ENCODE measurements at places on chromosomes 3 and 15.

GRCh38 chr3:179861292-179861691, 175.4 kb downstream of the PEX5L start:
- no peak for DNase-seq

- DNase-seq, result no peak
These were observed 7.4 kb downstream of the ZIC4 start for GRCh38 chr3:147398813-147399534.

- DNase-seq, result no peak
These were observed 210.7 kb upstream of the NSMCE3 start for GRCh38 chr15:29480278-29480677.

DNA sequence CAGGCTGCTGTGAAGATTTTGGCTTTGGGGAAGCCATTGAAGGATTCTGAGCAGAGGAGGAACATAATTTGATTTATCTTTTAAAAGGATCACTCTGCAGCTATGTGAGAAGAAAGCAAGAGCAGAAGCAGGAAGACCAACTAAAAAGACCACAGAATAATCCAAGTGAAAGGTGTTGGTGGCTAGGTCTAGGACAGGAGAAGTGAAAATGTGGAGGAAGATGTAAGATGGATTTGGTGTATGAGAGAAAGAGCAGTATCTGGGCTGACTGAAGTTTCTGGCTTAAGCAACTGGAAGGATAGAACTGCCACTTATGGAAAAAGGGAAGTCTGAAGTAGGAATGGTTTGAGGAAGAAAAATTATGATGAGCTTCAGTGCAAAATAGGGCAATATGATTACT, 62.0 kb downstream of the SFMBT1 start:
- DNase-seq, result no peak

GRCh38 chr3:187012609-187013051, 82.3 kb downstream of the ST6GAL1 start:
- no peak for DNase-seq

DNA sequence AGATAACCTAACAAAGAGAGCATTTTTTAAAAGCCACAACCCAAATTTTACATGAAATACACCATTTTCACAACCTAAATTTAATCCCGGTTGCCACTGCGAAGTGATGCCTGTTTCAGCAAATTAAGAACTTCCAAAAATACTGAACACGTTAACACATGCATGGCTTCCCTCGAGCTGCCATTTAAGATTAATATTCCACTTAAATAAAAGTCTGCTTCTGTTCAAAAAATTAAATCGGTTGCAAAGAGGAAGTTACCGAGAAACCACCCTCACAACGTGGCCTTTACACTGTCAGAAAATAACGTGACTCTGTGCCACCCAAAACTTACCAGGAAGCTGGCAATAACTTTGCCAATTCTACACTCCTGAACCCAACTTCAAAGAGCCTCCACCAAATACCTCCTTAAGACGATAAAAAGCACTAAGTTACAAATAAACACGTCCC, 1.2 kb downstream of the TBL1XR1 start:
- DNase-seq, result no peak

GRCh38 chr15:33934396-33934795, 33.9 kb upstream of the CHRM5 start:
- no peak for DNase-seq

GRCh38 chr3:76024640-76025039, 239.3 kb upstream of the ZNF717 start:
- no peak for DNase-seq

DNA sequence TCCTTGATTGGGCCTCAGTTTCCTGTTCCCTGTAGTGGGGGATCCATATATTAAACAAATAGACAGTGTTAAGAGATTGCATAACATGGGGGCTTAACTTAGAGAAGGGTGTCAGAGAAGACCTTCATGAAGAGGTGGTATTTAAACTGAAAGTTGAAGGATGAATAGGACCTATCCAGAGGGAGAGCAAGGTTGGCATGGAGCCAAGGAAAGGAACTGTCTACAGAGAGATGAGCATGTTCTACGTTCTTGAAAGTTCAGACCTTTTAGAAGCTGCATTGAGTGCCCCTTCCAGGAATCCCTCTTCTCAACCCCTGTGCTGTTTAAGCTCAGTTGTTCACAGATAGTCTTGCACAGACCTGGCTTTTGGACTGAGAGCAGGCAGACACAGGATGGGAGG, 2.4 kb downstream of the HTD2 start:
- DNase-seq, result no peak

GRCh38 chr3:52086976-52087663, 30.7 kb upstream of the DUSP7 start:
- no peak for DNase-seq

DNA sequence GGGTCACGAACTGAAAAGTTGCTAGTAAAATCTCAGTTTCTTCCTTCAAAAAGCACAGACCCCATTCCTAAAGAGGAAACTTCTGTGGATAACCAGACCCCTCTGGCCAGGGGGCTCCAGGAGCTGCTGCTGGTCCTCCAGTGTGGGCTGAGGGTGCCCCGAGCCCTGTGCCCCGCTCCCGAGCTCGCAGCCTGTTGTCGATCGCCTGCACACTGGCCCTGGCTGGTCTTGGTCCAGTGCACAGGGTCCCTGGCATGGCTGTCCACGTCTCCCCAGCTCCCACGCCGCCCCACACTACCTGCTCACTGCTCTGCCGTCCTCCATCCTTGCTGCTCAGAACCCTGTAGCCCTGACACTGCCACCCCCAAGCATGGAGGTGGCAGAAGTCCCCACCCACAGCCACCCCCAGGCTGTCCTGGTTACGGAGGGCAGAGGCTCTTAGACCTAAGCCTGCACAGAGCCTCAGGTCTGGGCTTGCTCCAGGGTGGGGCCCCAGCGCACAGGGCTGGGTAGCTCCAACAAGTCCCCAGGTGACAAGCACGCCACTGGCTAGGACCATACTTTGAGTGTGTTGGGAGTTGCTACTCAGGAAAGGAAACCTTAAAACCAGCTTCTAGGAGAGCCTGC, 87.0 kb downstream of the PLXNA1 start:
- DNase-seq, result peak; percentile 5

DNA sequence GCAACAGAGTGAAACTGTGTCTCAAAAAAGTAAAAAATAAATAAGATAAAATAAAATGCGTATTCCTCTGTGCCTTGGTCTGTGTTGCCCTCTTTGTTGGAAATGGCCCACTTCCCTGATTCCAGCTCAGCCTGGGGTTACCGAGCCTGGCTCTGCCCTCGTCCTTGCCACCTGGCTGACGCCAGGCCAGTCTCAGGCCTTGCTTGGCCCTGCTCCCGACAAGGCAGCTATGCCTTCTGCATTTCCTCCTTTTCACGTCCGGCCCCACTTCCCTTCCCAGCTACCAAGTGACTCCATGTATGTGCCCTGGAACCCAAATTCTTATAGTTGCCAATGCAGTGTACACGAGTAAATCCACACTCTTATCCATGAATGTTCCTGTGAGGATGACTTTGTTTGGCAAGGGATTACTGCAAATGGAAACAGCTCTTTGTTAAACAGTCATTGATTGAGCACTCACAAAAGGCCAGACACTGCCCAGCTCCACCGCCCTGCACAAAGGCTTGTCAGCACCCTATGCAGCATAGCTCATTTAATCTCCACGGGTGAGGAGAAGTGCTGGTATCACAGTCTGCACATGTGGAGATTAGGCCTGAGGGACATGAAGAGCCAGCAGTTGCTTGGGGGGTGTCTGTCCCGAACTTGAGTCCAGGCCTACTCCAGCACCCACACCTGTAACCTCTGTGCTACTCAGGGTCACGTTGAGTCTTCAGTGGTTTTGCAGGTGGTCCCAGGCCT, 25.1 kb downstream of the SPSB4 start:
- DNase-seq, result no peak

DNA sequence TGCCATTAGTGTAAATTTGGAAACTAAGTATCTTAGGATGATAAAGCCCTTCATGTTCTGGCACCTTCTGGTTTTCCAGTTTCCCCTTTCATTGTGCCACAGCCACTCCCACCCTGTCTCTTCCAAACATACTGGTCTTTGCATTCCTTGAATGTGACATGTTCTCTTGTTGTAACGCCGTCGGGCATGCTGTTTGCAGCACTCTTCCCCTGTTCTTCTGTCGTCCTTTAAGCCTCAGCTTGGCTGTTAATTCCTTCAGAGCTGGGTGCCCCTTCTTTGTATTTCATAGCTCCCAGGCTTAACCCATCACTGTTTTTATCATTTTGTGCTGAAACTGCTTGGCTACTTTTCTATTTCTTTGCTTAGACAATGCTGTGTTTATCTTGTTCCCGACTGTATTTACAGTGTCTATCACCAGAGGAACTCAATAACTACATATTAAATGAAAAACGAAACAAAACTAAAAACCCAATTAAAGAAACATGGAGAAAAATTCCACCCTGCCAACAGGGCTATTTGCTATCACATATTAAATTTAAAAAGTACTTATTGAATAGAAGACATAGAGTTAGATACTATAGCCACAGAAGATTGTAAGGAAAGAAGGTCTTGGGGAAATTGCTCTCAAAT, 95.4 kb upstream of the KCNAB1 start:
- DNase-seq, result no peak

- DNase-seq, result no peak
These were observed 306.5 kb downstream of the SQOR start for GRCh38 chr15:45941367-45941766.

DNA sequence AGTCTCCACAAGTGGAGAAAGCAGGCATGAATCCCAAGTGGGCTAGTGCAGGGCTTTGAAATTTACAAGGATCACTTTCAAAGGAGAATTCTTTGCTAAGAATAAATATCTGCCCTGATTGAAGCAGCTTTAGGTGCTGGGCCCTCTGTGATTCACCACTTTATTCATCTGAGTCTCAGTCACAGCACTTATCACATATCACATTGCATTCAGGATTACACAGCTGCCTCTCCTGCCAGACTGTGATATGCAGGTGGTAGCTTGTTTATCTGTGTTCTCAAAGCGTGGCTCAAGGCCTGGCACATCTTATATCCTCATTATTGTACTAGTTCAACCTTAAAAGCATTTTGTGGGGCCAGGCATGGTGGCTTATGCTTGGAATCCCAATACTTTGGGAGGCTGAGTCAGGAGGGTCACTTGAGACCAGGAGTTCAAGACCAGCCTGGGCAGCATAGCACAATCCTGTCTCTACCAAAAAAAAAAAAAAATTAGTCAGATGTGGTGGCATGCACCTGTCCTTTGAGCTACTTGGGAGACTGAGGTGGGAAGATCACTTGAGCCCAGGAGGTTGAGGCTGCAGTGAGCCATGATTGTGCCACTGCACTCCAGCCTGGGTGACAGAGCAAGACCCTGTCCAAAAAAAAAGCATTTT, 156.9 kb upstream of the EIF1B start:
- no peak for DNase-seq

- no peak for DNase-seq
These were observed 289.9 kb downstream of the GAP43 start for GRCh38 chr3:115913069-115913686.

- DNase-seq, result no peak
These were observed 8.6 kb upstream of the ADAM10 start for GRCh38 chr15:58758141-58758540.

GRCh38 chr3:152574461-152575079, 260.4 kb upstream of the P2RY1 start:
- peak; percentile 49 for DNase-seq

- no peak for DNase-seq
These were observed 66.7 kb upstream of the DNAJC19 start for GRCh38 chr3:181056136-181056732.

DNA sequence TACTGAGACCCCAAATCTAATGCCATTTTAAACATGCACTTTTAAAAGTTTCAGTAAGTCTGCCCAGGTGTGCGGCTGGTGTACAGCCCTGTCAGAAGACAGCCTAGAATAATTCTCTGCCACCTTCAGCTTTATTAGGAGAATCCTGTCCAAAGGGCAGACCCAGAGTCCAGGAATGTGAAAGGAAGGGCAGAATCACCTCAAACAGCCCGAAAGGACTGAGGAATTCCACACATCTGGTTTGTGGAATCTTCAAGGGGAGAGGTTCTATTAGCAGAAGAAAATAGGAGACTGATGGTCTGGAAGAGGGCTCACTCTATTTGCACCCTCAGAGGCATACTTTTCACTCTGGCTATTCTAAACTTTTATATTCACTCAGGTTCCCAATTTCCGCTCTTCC, 46.6 kb downstream of the TYRO3 start:
- no peak for DNase-seq

GRCh38 chr3:35664460-35664919, 25.2 kb downstream of the ARPP21 start:
- peak; percentile 91 for DNase-seq

- DNase-seq, result peak; percentile 89
These were observed 16.6 kb upstream of the LRRK1 start for GRCh38 chr15:100902436-100903167.

DNA sequence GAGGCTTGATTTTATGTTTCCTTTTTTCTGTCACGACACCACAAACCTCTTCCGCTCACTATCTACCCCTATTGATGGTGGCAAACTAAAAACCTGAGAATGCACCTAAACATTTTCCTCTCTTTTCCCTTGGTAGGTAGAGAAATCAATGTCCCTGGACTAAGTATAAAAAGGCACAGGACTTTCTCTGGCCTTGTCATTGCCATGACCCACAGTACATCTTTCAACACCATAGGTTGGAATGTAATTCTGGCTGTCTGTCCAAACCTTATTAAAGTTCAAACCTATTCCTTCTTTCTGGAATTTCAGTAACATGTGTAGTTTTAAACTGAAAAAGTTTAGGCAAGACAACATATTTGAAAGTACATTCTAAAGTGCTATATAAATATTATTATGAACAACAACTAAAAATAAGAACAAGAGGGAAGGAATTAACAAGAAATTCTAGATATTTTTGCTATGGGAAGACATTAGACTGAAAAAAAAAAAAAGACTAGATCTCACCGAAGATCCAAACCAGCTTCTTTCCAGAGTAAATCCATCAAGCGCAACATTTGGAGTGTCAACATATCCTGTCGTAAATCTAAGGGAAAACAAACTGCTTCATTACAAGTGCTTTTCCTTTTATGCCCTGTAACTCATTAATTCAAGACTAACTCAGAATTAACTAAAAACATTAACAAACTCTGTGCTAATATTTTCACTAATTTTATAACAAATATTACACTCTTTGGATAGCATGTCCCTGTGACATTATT, 73.1 kb downstream of the FAIM start:
- no peak for DNase-seq

- DNase-seq, result no peak
These were observed 2.6 kb upstream of the CDV3 start for GRCh38 chr3:133570937-133571320.

- no peak for DNase-seq
These were observed 22.6 kb upstream of the ANPEP start for GRCh38 chr15:89837134-89837829.

DNA sequence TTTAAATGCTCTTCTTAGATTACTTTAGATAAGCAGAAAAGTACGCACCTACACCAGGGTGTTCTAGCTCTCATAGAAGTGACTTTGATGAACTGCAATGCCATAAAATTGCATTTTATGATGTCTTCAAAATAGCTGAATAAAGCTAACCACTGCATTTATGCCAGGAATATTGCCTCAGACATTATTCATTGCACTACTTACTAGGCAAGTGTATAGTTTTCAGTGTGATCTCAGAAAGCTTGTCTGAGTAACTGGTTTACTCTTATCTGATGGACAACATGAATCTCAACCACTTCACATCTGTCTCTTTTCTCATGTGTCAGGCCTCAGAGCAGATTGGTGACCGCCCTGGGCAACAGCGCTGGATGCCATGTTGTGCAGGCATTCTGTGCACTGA, 119.3 kb upstream of the SLC2A2 start:
- DNase-seq, result no peak

Data from psoas muscle (tissue), 8 donors.